ENCODE measurements at places on chromosomes 11 and 22.

DNA sequence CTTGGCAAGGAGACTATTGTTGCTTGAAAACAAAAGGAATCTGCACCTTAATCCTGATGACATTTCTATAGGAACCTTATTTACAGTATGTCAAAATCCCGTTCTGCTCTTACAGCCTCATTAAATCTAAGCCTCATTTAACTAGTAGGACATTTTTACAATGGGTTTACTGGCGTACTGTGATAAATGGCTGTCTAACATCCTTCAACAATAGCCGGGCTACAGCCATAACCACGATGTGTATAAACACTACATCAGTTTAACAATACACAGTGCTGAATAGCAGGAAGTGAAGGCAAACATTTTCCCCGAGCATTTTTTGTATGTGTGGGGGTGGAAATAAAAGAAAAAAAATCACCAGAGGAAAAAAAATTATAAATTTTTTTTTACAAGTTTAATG lies 131.2 kb downstream of the ARL14EP start:
- DNase-seq = no peak

- no peak for DNase-seq
Measured at GRCh38 chr11:124482362-124483147, 37.1 kb upstream of the OR8B8 start.

DNA sequence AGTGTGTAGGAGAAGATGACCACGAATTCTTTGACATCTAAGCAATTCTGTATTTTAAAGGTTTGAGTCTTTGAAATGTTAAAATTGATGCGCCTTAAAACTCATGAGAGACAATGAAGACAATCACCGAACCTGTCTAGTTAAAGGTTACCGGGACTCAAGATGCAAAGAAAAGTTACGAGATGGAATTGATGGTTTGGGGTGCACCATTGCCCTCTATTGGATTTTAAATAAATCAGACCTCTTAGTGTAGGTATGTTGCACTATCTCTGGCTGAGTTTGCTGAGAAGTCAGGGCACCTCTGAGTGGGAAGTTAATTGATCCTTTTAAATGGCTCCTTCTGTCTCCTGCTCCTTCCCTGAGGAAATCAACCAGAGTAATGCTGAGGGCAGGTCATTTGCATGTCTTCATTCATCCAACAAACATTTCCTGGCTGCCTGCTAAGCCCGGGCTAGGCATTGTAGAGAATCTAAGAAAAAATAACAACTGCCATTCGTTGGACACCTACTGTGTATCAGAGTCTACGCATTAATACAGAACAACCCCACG lies 19.4 kb upstream of the TMA7B start:
- no peak for DNase-seq

DNA sequence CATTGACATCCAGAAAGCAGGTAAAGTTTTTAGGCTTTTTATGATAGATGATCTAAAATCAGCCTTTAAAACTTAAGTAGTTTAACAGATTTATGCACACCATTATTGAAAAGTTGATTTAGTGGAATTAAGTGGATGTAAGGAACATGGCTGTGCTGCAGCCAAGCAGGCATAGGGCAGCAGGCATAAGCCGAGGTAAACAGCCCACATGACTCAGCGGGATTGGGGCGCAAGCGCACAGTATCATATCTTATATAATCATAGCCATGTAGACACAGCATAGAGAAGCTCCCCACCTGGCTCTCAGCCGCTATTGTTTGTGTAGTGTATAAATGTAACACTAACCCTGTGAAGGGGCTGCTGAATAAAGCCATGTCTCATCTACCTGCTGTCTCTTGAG lies 157.5 kb downstream of the WNT11 start:
- DNase-seq = no peak

Data from suprapubic skin (tissue), 4 donors.